ENCODE measurements at places on chromosomes 7 and 10. TPM values are rescaled to one million over a fixed set of nuclear protein-coding genes. Genes with fewer than 3 reads are reported as not detected.
A peak's percentile ranks its signal among the peaks of the same experiment; 100 is the strongest.

Gene KAZALD1
- total RNA-seq, result not detected

Gene TMEM176B
- total RNA-seq, result 0.53 TPM

Gene ZNF727
- 0.85 TPM for total RNA-seq

Gene ANK3
- 65.5 TPM for total RNA-seq

GRCh38 chr7:66043681-66044497 lies 31.7 kb upstream of the ASL start:
- DNase-seq, result peak; percentile 14

GRCh38 chr7:120442838-120443237 lies 169.9 kb downstream of the KCND2 start:
- no peak for DNase-seq

DNA sequence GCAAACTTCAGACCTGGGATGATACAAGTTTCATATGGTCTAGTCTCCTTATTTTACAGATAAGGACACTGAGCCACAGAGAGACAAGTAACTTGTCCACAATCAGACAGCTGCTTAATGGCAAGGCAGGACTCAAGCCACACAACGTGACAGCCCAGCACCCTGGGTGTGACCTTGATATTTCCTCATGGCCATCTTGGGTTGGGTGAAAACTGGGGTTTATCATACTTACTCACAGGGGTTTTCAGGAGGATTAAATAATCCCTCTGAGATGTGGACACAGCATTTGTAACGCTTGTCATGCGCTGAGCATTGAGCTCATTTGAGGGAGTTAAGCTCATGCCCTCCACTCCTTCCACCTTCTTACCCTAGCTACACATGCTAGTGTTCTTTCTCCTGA lies 58.0 kb downstream of the ABLIM1 start:
- DNase-seq, result no peak

DNA sequence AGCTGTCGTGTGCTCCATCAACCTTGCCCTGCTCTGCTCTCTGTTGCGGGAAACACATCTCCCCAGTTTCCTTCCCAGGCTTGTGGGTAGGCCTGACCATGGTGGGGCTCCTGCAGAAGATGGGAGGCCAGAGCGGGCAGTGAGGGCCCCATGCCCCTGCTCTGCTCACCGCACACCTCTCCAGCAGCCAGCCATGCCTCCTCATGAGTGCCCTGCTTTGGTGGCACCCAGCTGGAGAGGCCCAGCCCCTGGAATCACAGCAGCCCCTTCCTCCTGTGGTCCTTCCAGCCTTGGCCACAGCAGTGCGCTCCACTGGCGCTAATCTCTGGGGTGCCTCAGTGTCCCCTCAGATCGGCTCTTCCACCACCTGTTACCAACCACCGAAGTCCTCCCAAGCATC lies 4.2 kb upstream of the OPN4 start:
- no peak for DNase-seq

- no peak for DNase-seq
Measured at GRCh38 chr7:117825132-117825531, 48.1 kb downstream of the CTTNBP2 start.

- no peak for DNase-seq
Measured at GRCh38 chr7:17131983-17132655, 166.3 kb upstream of the AHR start.

DNA sequence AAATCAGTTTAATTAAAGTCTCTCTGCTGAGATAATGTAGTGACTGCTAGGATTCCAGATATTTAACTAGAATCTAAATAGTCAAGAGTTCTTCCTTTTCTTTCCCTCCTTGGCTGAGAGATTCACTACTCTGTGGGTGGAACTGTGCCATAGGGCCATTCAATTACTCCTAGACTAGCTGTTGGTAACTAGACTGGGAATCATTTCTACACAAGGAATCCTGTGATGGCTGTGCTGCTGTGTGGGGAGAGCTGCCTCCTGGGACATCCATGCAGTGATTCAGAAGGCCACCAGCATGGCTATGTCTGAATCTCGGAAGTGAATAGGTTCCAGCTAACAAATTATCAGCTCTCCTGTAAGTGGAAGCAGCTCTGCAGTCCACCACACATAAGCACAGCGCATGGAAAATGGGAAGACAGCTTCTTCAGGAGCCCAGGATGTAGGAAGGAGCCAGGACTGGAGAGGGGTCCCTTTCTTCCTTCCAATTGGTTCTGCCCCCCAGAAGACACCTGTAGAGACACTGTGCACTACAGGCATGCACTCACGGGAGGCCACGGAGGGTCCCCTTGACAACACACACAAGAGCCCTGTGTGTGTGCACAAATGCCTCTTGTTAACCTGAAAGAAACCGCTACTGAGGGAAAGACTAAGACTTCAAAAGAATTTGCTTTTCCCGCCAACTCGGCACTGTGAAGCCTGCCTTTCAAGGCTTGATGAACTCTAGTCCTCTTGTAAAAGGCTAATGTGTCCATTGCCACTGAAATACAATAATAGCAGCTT lies 66.5 kb downstream of the SCRN1 start:
- no peak for DNase-seq

DNA sequence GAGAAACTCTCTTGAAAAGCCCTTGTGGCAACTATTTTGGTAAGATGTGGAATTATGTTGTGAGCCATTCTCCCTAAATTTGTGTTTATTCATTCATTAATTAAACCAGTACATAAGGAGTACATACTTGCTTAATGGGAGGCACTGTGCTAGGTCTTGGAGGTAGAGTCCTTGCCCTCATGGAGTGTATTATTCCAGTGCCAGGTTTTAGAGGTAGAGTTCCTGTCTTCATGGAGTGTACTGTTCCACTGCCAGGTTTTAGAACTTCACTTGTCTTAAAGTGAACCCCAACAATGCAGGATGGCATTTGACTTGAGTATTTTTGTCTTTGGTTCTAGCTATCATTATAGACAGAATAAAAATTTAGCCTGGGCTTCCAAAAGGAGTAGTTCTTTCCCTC lies 8.8 kb downstream of the MXI1 start:
- DNase-seq, result no peak

Measured in T-cell (primary cell).